ENCODE measurements at places on chromosomes 7 and 10. TPM values are rescaled to one million over a fixed set of nuclear protein-coding genes. Genes with fewer than 3 reads are reported as not detected.

The VSTM4 gene
- total RNA-seq = 4.4 TPM

The ARHGAP21 gene
- 37.6 TPM for total RNA-seq

DNA sequence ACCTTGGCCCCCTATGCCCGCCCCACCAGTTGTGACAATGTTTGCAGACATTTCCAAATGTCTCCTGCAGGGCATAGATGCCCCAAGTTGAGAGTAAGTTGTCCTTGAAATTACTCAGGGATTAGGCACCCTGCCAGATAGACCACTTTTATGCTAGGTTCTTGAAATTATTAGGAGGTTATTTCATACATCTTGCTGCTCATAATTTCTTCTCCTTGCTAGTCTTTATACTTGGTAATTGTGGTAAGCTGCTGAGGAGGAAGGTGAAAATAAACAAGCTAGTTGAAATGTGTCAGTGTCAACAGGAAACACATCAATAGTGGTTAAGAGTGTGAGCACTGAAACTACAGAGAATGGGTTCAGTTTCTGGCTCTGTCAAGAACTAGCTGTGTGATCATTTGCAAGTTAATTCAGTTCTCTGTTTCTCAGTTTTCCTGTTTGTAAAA is 63.7 kb upstream of the AOAH start:
- no peak for DNase-seq
- H3K27me3 ChIP-seq = no peaks in the 10 kb centered on the region
- H3K4me3 ChIP-seq = no peak overlapping the region
- H3K27ac ChIP-seq = no peak overlapping the region
- H3K4me1 ChIP-seq = no peaks in the 10 kb centered on the region

- no peaks in the 10 kb centered on the region for H3K27me3 ChIP-seq
- H3K36me3 ChIP-seq = no peaks in the 10 kb centered on the region
- no peak overlapping the region for H3K4me3 ChIP-seq
- DNase-seq = no peak
- no peak overlapping the region for H3K27ac ChIP-seq
- H3K4me1 ChIP-seq = no peaks in the 10 kb centered on the region
These were observed 16.7 kb upstream of the C10orf90 start for GRCh38 chr10:126687121-126687606.

DNA sequence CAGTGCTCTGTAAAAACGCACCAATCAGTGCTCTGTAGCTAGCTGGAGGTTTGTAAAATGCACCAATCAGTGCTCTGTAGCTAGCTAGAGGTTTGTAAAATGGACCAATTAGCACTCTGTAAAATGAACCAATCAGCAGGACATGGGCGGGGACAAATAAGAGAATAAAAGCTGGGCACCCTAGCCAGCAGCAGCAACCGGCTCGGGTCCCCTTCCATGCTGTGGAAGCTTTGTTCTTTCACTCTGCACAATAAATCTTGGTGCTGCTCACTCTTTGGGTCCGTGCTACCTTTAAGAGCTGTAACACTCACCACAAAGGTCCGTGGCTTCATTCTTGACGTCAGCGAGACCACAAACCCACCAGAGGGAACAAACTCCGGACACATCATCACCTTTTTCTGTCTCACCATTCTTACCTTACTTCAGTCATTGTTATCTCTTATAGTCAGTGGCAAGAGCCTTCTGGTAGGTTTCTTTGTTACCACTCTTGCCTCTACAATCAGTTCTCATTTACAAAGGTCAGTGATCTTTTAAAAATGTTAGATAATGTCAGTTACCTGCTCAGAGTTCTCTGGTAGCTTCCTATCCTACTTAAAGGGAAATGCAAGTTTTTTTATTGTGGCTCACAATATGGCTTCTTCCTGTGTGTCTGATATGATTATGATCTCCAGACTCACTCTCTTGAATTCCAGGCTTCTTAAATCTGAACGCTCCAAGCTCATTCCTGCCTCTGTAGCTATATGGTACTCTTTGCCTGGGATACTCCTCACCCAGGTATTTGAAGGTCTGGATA is 4.5 kb downstream of the STAM start:
- no peak for DNase-seq
- no peak overlapping the region for H3K4me3 ChIP-seq
- no peak overlapping the region for H3K27ac ChIP-seq
- H3K4me1 ChIP-seq = peaks cover 69% of the 10 kb centered on the region
- H3K27me3 ChIP-seq = no peaks in the 10 kb centered on the region

GRCh38 chr10:108241166-108241565 is 1076.7 kb upstream of the SORCS1 start:
- no peak overlapping the region for H3K4me3 ChIP-seq
- no peaks in the 10 kb centered on the region for H3K4me1 ChIP-seq
- no peaks in the 10 kb centered on the region for H3K27me3 ChIP-seq
- H3K27ac ChIP-seq = no peak overlapping the region
- DNase-seq = no peak
- no peaks in the 10 kb centered on the region for H3K36me3 ChIP-seq

GRCh38 chr10:113554214-113554613 is 1.4 kb downstream of the HABP2 start:
- no peak overlapping the region for H3K27ac ChIP-seq
- no peak for DNase-seq
- no peaks in the 10 kb centered on the region for H3K27me3 ChIP-seq
- no peak overlapping the region for H3K4me3 ChIP-seq
